ENCODE measurements at places on chromosomes 16 and 17.

DNA sequence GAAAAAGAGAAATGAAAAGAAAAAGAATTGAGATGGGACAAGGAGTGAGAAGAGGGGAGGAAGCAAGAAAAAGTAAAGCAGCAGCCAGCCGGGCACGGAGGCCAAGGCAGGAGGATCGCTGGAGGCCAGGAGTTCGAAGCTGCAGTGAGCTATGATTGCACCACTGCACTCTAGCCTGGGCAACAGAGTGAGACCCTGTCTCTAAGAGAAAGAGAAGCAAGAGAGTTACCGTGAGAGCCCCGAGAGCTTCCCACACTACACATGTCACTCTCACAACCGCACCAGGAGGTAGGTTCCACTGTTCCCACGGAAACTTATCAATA, 18.8 kb upstream of the LITAF start:
- DNase-seq, result no peak

DNA sequence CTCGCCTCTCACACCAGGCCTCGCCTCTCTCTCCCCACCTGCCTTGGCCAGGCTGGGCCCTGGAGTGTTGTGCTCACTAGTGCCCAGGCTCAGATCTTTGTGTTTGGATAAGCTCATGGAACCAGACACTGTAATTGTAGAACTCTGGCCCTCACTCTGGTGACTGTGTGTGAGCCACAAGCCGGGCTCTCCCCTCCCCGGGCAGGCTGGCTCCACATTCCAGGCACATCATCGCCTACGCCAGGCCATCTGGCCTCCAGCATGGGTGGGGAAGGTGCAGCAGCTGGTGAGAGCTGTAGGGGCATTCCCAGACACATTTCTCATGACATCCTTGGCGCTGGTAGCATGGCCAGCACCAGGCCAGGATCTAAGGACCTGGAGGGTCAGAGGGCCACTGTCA, 202.3 kb downstream of the RAB11FIP4 start:
- no peak for DNase-seq

DNA sequence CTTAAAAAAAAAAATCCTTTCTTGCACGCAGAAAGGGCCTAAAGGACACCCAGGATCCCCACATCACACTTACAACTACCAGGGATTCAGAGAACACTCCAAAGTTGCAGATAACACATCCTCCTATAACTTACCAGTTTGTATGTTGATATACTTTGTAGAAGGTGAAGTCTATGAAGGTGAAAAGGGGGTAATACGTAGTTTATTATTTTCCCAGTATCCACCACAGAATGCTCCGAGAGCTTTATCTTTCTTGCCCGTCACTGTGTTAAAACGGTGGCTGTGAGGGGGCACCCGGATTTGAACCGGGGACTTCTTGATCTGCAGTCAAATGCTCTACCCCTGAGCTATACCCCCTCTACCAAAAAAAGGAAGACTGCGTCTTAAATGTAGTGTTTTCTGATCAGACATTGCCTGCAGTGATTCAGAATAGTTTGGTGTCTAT, 7.9 kb upstream of the RPL23 start:
- DNase-seq, result no peak

GRCh38 chr16:12547608-12547922, 256.1 kb downstream of the CPPED1 start:
- no peak for DNase-seq

- DNase-seq, result no peak
These were observed 253.3 kb downstream of the MAF start for GRCh38 chr16:79347277-79347676.

GRCh38 chr17:71530248-71530647, 590.6 kb upstream of the SOX9 start:
- DNase-seq, result no peak

DNA sequence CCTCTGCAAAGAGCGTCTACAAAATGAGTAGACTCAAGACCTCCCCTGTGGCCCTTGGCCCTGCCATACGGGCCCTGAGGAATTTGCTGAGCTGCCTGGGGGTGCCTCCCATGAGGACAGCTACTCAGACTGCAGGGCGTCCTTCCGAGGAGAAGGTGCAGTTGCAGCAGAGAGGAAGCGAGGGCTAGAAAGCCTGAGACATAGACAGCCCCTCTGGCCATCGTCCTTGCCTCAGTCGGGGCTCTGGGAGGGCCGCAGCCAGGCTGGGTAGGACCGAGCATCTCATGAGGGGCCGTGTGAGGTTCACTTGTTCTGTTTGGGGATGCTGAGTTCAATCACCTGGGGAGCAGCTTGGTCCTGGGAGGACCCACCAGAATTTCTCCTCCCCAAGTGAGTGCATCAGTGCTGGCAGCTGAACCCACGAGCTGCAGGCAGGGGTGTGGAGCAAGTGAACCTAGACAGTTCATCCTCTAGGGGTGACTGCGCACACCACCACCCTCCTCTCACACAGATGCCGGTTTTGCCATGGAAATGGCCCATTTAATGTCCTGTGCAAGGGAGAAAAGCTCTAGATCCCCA, 20.3 kb downstream of the RAB11FIP4 start:
- DNase-seq, result no peak

DNA sequence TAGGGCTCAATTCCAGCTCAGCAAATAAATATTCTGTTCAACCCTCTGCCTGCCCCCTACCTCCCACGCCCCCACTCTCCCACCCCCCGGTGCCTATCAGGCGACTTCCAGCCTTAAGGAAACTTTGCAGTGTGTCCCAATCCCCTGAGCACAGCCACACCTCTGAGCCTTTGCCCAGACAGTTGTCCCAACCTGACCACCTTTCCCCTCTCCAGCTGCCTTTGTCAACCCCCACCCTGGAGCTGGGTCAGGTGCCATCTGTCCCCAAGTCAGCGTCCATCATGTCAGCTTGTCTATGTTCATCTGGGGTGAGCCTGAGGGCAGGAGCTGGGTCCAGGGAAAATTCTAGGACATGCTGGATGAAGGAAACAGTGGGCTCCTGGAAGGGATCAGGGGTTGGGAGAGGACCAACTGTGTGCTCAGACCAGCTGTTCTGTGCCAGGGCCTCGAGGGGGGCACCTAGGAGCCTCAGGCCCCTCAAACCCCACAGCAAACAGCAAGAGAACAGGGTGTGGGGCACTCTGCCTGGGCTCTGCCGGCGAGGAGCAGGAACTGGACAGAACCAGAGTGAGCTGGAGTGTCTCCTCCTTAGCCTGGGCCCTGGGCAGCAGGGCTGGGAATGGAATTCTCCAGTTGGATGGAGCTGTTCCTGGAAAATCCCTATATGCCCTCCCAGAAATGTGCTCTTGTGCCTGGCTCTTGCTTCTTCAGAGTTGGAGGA, 17.8 kb downstream of the CDH16 start:
- no peak for DNase-seq

DNA sequence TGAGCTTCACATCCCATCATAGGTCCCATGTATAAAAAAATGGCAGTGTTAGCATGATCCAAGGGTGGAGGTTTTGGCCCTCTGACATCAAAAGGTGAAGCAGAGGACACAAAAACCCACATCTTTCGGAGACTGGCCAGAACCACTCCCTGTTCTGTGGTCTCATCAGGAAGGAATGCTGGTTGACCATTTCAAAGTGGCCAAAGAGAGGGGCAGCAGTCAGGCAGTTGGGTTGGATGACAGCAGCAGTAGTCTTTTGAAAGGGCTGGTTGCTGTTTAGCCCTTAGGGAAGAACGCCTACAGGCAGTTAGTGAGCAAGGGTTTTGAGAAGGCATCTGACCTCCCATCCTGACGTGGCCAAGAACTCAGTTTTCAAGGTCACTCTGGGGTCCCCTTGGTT, 40.5 kb downstream of the LCMT1 start:
- DNase-seq, result no peak

- no peak for DNase-seq
These were observed 43.5 kb downstream of the ABAT start for GRCh38 chr16:8717892-8718415.

DNA sequence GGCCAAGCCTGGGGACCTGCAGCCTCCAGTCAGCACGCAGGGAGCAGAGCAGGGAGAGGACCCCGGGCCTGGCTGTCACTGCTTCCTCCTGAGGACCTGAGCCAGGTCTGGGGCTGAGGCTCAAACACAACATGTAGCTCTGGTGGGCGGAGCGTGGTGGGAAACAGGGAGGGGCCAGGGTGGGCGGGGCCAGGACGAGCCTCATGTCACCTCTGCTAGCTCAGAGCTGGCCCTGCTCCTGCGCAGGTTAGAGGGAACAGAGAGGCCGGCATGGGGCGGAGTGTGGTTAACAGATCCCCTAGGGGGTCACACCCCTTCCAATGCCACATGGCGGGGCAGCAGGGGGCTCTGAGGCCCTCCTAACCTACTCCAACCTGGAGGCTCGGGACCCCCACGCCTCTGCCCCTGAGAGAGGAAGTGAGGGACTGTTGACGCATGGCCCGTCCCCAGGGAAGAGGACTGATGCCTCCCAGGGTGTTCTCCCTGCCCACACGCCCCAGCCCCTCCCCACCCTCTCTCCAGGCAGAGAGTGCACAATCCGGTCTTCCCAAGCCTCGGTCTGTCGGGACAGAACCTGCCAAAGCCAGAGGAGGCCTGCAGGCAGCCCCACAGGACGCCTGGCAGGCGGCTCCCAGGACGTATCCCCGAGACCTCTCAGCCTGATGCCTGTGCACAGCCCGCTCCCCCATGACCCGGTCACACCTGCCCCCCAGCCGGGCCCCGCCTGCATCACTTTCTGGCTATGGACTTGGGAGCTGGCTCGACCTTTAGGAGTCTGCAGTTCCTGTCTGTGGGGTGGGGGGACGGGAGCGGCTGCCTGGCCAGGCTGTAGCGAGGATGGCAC, 15.2 kb downstream of the PIEZO1 start:
- no peak for DNase-seq

DNA sequence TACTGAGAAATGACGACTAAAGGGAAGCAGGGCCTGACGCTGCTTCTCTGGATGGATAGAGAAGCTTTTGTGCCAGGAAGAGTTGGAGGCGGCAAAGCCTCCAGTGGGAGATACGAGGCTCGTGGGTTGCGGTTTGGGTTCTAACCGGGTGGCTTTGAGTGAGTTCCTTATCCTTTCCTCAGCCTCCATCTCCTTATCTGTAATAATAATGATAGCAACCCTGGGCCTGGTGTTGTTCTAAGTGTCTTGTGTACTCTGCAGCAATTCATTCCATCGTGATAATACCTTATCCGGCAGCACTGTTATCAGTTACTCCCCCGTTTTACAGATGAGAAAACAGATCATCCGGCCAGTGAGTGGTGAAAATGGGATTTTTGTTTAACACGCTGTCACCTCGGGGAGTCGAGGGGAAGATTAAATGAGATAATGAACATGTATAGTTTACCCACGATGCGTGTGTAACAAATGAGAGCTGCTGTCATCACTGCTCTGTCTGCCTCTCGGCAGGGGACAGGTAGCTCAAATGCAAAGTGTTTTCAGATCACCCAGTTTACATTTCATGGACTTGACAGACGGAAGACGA, 52.0 kb upstream of the LHX1 start:
- DNase-seq, result no peak

DNA sequence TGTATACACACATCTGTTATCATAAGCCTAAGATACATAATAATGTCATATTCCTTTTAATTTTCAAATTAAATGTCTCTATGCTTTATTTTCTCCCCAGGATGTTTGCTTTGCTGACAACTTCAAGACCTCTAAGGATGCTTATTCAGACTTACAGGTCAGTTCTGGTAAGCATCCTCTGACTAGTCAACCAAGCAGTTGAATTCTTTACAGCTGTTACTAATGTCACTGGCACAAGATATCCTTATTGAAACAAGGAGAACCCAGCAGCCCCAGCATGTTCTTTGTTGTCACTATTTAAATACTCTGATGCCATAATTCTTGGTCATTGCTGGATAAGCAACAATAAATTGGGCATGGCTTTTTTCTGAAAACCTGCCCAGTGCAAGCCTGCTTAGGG, 232.3 kb upstream of the PMFBP1 start:
- DNase-seq, result no peak

DNA sequence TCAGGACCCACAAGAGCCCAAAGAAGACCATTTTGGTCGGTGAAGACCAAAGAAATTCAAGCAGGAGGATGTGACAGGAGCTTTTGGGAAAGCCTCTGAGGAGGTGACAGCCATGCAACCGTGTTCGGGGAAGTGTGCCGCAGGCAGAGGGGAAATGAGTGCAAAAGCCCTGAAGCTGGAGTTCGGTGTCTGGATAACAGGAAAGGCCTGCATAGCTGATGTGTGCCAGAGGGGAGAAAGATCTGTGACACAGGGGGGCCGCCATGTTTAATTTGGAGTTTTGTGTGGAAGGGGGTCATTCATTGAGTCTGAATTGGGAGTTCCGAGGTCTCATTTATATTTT, 870 bp upstream of the ZC3H7A start:
- no peak for DNase-seq

GRCh38 chr16:10681310-10682308, 13.1 kb downstream of the TEKT5 start:
- no peak for DNase-seq

DNA sequence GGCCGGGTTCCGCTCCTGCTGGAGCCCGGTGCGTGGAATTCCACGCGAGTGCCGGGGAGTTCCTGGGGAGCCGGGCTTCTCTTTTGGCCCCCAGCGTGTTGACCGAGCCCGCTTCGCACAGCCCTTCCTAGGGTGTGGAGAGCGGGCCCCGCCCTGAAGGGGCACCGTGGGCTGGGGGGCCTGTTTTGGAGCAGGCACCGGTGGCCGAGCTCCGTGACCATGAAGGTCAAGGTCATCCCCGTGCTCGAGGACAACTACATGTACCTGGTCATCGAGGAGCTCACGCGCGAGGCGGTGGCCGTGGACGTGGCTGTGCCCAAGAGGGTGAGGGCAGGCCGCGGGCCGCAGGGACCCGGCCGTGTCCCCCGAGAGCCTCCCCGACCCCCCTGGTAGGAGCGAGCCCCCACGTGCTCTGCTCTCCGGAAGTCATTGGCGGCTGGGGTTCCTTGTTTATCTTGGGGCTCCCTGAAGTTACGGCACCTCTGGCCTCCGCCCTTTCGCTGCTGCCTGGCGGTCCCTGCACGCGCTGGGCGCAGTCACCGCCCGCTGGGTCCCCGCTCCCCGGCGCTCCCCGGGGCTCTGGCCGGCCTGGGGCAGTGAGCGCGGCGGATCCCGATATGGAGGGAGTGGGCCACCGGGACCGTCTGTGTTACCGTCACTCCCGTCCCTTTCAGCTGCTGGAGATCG, 528 bp downstream of the HAGHL start:
- DNase-seq, result no peak

Data from stimulated activated CD8-positive, alpha-beta memory T cell treated with anti-CD3 and anti-CD28 coated beads, Interleukin-7, amount 100 ng/mL, for 1 hour (primary cell).